ENCODE measurements at places on chromosomes 2 and 18.

- DNase-seq: no peak
These were observed at the start of gene ATOH8 for GRCh38 chr2:85753525-85754312. ATOH8 (plus strand) TSS chr2:85753991; CDS start chr2:85754190, 199 bp downstream.

- DNase-seq: no peak
These were observed 18.4 kb upstream of the PRLH start for GRCh38 chr2:237547841-237548416.

GRCh38 chr18:8750954-8751415, 45.6 kb downstream of the MTCL1 start:
- no peak for DNase-seq

GRCh38 chr2:133713049-133713580, 144.9 kb upstream of the NCKAP5 start:
- DNase-seq: no peak

DNA sequence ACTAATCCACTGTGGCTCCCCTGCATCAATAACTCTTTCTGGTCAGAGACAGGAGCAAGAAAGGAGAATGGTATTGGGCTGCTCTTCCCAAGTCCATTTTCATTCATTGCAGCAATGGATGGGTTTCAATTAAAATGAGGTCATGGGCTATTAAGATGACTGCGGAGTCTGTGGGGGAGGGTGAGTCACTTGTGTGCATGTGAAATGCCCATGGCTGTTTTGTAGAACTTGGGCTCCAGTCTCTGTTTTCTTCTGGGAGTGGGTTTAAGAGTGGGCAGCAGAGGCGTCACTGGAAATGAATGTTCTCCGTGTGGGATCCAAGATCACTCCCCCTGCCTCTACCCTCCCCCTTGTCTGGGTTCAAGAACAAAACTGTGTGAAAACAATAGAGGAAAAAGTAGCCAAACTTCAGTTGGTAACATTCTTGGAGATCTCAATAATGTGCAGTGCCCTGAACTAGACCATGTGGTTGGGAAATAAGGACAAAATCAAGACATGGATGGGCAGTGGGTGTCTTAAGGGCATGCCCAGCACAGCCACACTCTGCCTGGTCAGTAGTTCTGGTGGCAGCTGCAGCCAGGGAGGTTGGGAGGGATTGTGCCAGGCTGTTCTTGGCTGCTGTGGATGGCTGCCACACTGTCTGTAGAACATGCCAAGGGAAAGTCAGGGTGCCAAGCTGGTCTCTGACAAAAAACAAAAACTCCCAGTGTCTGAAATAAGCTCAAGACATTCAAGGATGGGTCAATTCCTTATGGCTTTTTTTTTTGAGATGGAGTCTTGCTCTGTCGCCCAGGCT, 68.2 kb upstream of the CXCR4 start:
- no peak for DNase-seq

DNA sequence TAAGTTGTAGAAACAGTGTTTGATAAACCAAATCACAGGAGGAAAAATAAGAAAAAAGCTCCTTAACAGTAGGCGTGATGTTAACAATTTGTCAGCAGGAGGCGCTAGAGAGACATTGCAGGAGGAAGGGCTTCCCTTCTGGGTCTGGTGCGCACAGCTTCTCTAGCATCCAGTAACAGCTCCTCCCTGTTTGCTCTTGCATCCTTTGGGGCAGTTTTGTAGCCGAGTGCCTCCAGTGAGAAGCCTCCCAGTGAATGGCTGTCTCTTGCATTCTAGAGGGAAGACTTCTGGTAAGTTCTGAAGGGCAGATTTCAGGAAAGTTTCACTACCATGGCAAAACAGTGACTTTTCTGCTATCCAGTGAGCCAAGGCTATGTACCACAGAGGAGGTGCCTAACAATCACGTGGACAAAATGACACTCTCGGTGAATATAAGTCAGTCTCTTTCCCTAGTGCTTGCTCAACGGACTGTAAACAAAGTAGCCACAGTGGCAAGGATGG, 9.5 kb upstream of the ZNF396 start:
- DNase-seq: no peak

DNA sequence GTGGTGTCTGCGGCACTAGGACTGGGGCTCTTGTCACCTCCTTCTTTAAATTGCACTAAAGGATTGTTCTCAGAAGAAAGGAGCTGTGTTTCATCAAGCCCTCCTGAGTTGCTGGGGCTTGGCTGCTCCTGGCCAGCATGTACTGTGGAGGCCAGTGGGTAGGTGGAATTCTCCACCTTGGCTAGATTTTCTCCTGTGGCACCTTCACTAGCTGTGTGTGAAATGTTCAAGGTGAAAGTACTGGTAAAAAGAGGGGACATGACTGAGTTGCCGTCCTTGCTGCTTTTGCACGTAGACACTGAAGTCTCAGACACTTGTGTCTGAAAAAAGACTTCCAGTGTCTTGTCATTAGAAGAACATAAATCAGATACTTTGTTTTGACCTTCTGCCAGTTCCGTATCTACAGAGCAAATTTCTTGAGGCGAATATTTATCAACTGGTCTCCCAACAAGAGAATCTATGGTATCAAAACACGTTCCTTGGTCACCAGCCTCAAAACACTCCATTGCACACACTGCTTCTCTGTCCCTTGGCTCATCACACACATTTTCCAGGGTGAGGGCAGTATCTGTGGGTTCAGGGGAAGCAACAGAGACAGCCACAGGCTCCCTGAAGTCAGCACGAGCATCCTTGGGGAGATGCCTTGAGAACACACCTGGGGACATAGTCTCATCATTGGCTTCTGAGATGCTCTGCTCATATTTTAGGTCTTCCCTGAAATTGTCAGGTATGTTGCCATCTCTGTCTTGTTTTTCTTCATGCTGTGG, 91.4 kb downstream of the ALPK2 start:
- no peak for DNase-seq

Data from iPS DF 6.9 (cell line).